H1 (cell line): ENCODE measurements at places on chromosomes 2 and 18.

- no peak for DNase-seq
Observed at GRCh38 chr18:5729983-5730699, 165.2 kb downstream of the TMEM200C start.

DNA sequence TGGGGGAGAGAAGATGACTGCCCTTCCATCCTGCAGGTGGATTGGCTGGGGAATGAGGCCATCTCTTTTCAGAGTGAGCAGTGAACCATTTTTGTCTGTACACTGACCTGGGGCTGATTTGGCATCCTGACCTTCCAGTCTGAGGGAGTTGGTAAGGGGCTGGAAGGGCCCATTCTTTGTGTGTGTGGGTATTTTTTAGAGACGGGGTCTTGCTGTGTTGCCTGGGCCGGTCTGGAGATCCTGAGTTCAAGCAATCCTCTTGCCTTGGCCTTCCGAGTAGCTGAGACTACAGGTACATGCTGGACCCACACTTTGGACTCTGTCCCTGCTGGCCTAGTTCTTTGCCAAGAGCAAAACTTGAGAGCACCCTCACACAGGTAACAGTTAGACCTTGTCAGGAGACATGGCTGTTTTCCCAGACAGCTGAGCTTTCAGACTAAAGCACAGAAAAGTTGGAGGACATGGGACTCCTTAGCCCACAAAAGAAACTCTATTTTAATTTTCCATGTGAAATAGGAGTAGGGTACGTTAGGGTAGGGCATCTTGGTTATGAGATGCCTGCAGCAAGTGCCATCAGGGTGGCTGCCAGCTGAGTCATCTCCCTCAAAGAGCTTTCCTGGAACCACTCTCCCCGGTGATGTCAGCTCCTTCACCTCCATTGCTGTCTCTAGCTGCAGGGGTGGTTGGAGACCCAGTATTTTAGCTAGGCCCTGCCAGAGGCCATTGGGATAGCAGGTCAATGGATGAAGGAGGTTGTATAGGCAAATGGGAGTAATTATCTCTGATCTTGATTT is 60.7 kb downstream of the DGKD start:
- peak; percentile 20 for DNase-seq

DNA sequence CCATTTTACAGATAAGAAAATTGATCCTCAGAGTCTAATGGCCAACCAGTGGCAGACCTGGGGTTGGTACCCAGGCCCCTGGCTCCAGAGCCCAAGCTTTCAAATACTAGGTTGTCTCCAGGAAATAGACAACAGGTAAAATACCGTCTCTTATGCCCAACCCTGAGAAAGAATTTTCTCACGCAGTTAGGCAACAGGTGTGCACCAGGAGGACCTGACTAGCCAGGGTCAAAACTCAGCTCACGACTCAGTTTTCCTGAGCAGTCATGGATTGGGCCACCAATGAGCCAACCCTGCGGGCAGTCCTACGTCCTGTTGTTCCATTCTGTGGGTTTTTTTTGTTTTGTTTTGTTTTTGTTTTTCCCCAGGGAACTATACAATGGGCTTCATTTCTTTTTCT is 13.5 kb downstream of the TRIB2 start:
- no peak for DNase-seq

GRCh38 chr18:56559044-56559443 is 79.3 kb downstream of the TXNL1 start:
- no peak for DNase-seq

DNA sequence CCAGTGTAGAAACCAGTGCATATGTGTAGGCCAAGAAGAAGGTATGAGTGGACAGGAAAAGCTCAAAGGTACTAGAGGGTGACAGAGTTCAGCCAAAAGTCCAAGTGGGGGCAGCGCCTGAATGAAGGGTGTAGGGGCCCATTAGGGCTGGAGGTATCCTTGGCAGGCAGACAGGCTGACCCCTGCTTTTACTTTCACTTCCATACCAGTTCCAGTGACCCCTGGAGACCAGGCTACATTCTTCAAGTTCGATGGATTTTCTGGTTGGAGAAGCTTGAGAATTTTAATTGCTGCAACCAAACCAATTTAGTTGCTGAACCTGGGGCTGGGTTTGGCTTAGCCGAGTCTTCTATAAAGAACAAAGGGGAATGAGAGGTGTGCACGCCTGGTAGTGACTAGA is 42.3 kb upstream of the MRPL33 start:
- no peak for DNase-seq

- no peak for DNase-seq
Observed at GRCh38 chr18:23178661-23179081, 43.4 kb downstream of the CABLES1 start.

DNA sequence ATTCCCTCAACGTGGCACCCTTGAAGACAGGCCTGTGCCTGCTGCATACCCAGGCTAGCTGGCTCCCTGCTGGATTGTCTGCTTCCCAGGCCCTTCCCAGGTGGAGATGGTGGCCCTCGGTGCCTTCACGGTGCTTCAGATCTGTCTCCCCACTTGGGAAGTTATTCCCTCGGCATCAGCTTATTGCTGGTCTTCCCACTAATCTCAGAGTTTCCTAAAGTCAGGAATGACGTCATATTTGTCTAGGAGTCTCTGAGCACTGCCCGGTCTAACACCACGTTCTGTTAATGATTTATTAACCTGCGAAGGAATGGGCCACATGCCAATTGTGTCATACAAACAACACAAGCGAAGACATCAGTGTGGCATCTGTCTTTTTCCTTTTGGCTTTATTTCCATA is 269.8 kb upstream of the ID2 start:
- no peak for DNase-seq
